ENCODE measurements at places on chromosomes 13 and 19.

DNA sequence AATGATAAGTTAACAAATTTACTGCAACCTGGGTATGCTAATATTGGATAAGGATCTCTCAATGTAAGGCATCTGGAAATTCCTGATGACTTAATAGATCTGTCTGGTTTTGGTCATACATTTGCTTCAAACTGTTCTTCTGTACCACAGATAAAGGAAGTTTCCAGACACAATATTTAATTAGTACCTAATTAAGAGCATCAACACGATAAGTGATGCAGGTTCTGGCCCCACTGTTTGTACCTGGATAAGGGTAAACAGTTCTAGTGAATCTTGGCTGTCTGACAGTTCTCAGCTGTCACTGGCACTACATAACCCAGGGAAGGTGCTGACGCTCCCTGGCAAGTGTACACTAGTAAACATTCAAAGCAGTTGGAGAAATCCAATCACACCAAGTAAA is 165.6 kb downstream of the MZT1 start:
- no peak for DNase-seq

DNA sequence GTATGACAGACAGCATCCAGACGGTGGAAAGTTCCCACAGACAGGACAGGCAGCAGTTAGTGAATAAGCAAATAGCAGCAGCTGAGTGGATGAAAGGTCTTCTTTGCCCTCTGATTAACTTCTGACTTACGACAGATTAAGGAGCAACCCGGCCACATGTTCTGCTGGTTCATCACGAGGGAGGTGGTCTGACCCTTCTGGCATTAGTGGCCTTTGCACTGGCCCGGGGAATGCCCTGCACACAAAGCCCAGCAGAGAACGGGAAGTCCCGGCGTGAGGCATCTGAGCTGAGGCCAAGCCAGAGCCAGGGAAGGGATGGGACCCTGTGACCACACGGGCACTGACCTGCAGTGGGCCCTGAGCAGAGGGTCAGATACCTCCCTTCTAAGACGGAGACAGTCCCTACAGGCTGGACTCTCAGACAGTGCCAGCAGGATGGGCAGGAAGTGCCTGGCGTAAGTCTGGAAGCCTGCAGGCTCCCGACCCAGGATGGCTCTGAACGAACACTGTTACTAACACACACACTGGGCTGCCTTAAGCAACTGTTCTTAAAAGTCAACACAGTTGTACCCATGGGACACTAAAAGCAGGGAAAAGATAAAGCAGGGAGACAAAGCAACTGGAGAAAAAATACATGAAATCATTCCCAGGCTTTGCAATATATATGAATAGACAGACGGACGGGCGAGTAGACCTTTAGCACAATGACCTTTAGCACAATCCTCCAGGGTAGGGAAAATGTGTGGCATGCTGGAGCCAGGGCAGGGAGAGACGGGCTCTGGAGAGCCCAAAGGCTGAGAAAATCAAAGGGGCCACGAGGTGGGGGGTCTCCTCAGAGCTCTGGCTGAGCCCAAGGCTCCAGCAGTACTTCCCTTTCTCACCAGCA is 6.3 kb downstream of the C19orf12 start:
- no peak for DNase-seq

GRCh38 chr19:46056536-46056935 is 15.7 kb upstream of the IGFL4 start:
- peak; percentile 87 for DNase-seq

- DNase-seq, result no peak
These were observed 567.5 kb downstream of the MYO16 start for GRCh38 chr13:109196948-109197347.

GRCh38 chr13:98480915-98481877 is 95.7 kb downstream of the STK24 start:
- DNase-seq, result no peak

- no peak for DNase-seq
These were observed 29.9 kb downstream of the CAPN12 start for GRCh38 chr19:38714354-38714778.

DNA sequence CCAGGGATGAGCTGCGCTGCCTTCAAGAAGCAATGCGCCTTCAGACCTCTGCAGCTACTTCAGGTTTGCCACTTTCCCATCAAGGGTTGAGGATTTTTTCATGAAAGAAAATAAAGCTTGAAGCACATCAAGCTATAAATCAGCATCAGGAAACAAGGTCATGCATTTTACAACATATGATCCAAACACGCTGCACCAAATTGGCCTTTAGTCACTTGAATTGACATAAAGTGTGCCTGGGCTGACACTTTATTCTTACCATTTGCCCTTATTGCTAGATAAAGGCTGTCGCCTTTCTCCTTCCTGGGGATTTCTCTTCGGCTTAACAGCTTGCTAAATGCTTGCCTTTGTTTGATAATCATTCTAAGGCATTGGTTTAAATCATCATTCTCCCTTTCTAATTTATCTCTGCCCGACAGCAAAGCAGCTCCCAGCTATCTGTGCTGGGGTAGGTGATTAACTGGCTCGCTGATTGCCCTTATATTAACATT is 87.7 kb downstream of the LHFPL6 start:
- no peak for DNase-seq

- DNase-seq, result no peak
These were observed 9.6 kb upstream of the KLF16 start for GRCh38 chr19:1872807-1873523.

GRCh38 chr13:75312884-75313520 is 169.0 kb downstream of the TBC1D4 start:
- DNase-seq, result no peak

Measured in bronchial epithelial cell (primary cell).